ENCODE measurements at places on chromosomes 12 and 14. TPM values are rescaled to one million over a fixed set of nuclear protein-coding genes. Genes with fewer than 3 reads are reported as not detected.

NGB gene
- total RNA-seq: not detected

FOXA1 gene
- not detected for total RNA-seq

GYS2 gene
- 0.17 TPM for total RNA-seq

BCL2L2 gene
- 5.7 TPM for total RNA-seq

ZFHX2 gene
- total RNA-seq: 0.75 TPM

OVCH1 gene
- not detected for total RNA-seq

FOXM1 gene
- total RNA-seq: 86.9 TPM

CCDC38 gene
- 0.19 TPM for total RNA-seq

SCNN1A gene
- total RNA-seq: 1.1 TPM

GPD1 gene
- total RNA-seq: 0.91 TPM

DNA sequence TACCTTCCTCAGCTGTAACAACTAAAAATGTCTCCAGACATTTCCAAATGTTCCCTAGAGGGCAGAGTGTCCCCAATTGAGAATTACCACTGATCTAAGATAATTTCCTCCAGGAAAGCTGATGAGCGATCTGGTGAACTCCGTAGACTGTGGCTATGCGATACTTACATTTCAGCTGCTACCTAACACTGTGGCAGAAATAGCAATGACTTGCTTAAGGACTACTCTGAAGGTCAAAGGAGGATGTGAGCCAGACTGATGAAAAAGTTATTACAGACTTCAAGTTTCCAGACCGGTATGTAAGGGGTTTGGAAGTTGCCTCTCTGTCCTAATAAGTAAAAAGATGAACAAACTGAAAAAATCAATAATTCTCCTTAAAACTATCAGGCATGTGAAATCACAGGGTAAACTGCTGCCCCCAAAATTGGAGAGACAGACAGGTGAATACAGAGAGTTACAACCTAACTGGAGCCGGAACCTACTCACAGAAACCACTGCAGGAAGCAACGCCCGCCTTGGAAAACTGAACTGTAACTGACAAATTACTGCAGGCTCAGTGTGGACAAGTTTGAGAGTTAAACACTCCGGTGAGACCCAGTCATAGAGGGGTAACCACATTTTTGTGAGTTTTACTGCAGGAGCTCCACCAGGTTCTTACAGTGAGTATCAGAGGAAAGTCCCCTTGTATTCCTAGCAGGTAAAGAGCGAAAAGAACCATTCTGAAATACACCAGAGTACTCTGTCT, 60.0 kb upstream of the PARP11 start:
- DNase-seq: no peak

- DNase-seq: no peak
Measured at GRCh38 chr12:18224745-18225144, 36.6 kb upstream of the PIK3C2G start.

DNA sequence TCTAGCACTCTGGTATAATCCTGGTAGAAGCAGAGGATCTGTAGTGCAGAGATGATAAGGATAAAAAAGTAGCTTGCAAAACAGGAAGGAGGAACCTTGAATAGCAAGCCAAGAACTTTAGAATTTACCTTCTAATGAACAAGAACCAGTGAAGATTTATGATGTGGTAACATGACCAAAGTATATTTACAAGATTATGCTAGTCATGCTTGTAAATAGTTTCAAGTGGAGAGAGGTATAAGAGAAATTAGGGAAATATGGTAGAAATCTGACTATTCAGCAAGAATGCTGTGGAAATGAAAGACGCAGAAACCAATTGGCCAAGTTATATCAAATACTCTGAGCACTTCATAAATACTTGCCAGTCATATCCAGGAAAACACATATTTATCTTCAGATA, 47.8 kb downstream of the ERGIC2 start:
- no peak for DNase-seq

DNA sequence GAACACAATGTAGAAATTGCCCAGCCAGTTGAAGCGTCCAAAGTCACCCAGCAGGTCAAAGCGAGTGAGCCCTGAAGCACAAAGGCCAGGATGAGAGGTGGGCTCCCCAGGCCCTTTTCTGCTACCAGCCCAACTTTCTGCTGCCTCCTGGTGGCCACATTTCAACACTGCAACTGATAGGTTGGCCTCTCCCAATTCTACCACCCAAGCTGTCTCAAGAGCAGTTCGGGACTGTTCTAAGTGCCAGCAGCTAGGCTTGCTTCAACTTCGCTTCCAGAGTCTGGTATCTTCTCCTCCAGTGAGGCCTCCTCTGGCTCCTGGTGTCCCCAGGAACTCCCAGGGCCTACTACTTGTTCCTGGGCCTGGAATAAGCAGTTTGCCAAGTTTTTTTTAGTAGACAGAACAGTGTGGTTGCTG, 3.4 kb upstream of the DHH start:
- peak; percentile 68 for DNase-seq

GRCh38 chr12:29563636-29564035, 66.2 kb upstream of the OVCH1 start:
- no peak for DNase-seq

DNA sequence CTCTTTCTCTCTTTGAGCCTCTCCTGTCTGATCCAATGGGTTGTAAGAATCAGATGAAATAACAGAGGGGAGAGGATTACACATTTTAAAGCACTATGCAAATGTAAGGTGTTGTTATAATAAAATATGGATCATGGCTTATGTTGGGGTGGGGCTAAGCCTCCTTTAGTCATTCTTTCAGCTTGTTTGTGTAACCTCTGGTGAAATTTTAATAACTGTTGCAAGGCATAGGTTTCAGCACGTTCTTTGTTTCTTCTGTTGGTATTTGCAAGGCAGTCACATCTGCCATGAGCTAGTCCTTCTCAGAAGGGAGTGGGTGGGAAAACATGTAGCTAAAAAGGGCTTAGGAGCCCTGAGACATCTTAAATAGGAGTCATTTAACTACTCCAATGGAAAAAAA, 74.8 kb upstream of the FRMD6 start:
- DNase-seq: no peak

GRCh38 chr14:100618318-100618693, 31.1 kb upstream of the BEGAIN start:
- DNase-seq: no peak

DNA sequence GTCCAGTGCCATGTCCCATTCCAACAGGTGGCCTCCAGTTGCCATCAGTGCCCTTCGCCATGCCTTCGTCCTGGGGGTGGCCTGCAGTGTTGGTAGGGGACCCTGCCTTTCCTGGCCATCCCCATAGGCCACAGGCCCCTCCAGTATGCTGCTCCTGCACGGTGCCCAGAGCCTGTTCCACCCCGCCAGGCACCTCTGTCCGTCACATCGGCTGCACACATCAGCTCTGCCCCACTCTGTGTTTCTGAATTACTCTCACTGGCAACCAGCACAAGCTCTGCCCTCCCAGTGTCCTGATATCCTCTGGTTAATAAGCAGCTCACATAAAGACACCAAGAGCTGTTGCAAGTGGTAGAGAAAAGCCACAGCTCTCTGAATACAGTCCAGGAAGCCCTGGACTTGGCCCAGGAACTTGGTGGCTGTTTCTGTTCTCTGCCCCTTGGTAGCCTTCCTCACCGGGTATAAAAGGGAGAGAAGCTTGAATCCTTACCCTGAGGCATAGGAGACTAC, 31.3 kb upstream of the ATP2A2 start:
- DNase-seq: no peak

GRCh38 chr12:6688543-6688998, 604 bp downstream of the ZNF384 start:
- no peak for DNase-seq

DNA sequence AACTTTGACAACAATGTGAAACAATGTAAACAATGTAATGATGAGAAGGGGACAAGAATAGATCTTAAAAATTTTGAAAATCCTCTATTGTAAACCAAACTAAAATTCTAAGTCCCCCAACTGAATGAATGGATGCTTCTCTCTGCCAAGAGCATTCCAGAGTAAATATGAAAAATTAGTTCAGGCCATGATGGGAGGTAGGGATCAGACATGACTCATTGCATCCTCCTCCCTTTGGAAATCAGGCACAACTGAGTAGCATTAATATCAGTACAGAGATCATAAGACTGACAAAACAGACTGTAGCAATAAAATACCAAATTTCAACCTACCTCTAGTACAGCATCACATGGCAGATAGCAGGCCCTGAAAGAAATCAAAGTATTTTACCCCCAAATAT, 559.9 kb downstream of the C12orf50 start:
- no peak for DNase-seq

GRCh38 chr12:94640134-94640928, 10.0 kb downstream of the TMCC3 start:
- no peak for DNase-seq

DNA sequence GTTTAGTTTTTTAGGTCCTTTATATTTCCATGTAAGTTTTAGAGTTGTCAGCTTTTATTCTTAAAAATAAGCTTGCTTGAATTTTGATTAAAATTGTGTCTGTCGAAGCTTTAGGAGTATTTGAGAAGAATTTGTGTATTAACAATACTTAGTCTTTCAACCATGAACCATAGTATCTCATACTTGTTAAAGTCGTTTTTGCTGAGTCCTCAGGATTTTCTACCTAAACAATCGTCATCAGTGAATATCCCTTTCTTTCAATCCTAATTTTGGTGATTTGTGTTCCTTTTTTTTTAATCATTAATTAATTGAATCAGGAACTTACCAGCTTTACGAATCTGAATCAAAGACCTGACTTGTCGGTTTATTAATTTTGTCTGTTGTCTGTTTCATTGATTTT, 18.2 kb downstream of the CAND1 start:
- no peak for DNase-seq

DNA sequence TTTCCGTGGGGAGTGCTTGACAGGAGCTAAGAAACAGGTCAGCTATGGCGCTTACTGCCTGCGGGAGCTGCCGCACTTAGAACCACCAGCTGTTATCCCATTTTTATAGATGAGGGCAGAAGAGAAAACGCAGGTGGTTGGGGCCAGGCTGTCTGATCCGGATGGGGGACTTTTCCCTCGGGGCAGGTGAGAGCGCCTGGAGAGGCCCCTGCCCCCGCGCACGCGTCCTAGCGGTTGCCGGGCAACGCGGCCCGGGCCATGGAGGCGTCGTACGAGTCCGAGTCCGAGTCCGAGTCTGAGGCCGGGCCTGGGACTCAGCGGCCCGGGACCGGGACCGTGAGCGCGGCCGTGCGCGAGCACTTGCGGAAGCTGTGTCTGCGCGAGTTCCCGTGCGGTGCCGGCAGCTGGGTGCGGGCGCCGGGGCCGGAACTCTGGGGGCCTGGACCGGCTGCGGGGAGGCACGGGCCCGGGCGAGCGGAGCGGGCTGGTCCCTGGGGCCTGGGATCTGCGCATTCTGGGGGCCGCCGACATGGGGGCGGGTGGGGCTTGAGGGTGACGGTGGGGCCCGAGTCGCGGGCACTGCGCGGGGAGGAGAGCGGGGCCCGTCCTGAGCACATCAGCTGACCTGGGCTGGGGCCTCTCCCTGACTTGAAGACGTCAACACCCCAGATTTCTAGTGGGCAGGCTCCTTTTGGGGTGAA, at the start of gene LRRC43:
Gene LRRC43, plus strand, starts transcription at position 237 of the 701 bp plus-strand sequence. Its CDS starts 22 bp downstream, at position 259.
- peak; percentile 75 for DNase-seq

- DNase-seq: no peak
Measured at GRCh38 chr14:68679746-68680467, 113.0 kb downstream of the ZFP36L1 start.

- DNase-seq: no peak
Measured at GRCh38 chr12:70121562-70121961, 121.7 kb upstream of the CNOT2 start.

GRCh38 chr14:61677479-61677878, 17.8 kb upstream of the HIF1A start:
- DNase-seq: no peak

GRCh38 chr12:3803865-3804472, 51.1 kb upstream of the CRACR2A start:
- peak; percentile 63 for DNase-seq

DNA sequence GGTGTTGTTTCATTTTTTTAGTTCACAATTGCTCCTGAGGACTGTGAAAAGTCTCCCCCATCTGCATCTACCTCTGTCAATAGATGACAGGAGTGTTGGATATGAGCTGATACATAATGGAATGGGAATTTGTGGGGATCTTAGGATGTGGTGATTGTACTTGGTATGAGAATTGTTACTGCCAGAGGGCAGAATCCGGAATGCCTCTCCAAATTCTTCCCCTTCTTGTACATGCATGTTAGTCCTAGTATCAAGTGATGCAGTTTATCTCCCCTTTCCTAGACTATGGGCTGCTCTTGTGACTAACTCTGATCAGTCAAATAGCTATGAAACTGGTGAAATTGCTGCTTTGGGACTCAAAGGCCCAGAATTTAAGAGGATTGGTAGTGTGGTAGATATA, 24.8 kb upstream of the NOVA1 start:
- no peak for DNase-seq

GRCh38 chr12:27332714-27333402, at the start of gene BMAL2:
BMAL2 (plus strand) TSS chr12:27332836; CDS start chr12:27333073, 237 bp downstream.
- peak; percentile 76 for DNase-seq

DNA sequence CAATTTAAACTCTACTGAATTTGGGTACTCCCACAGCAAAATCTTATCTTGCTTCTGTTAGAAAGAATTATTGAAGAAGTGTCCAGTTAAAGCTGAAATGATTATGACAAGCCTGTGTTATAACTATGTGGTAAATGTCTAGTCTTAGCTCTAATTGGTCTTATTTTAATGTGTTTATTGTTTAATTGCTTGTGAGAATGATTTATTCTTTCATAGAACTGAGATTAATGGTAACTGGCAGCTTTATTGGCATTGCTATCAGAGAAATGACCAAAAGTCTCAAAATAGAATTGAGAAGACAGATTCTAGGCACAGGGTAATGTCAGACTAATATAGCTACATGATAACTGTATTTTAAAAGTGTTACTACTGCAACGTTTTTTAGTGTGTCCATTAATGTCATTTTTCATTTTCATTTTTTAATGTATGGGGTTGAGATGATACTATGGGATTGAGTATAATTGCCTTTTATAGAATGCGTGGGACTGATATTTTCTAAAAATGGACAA, 458.7 kb downstream of the AEBP2 start:
- DNase-seq: no peak

- no peak for DNase-seq
Measured at GRCh38 chr14:61183196-61183885, 97.8 kb downstream of the TMEM30B start.

GRCh38 chr14:85538636-85539035, 8.7 kb downstream of the FLRT2 start:
- no peak for DNase-seq

DNA sequence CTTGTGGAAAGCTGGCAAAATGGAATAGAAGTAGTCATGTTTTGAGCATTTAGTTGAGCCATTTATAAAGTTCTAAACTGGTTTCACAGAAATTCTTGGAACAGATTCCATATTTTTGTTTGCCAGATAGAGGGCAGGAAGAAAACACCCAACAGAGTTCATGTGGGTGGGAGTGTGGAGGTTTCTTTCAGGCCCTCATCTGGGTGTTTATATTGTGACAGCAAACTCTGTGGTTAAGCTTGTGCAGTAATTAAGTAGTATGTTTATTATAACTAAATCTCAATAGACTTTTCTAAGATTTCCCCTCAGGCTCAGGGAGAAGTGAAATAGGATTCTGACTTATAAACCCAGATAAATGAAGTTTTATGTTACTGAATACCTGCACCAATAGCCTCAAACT, 57.4 kb downstream of the SPPL3 start:
- no peak for DNase-seq

- DNase-seq: no peak
Measured at GRCh38 chr14:98890556-98891340, 381.2 kb downstream of the BCL11B start.
